ENCODE measurements at places on chromosomes 11 and 22.

DNA sequence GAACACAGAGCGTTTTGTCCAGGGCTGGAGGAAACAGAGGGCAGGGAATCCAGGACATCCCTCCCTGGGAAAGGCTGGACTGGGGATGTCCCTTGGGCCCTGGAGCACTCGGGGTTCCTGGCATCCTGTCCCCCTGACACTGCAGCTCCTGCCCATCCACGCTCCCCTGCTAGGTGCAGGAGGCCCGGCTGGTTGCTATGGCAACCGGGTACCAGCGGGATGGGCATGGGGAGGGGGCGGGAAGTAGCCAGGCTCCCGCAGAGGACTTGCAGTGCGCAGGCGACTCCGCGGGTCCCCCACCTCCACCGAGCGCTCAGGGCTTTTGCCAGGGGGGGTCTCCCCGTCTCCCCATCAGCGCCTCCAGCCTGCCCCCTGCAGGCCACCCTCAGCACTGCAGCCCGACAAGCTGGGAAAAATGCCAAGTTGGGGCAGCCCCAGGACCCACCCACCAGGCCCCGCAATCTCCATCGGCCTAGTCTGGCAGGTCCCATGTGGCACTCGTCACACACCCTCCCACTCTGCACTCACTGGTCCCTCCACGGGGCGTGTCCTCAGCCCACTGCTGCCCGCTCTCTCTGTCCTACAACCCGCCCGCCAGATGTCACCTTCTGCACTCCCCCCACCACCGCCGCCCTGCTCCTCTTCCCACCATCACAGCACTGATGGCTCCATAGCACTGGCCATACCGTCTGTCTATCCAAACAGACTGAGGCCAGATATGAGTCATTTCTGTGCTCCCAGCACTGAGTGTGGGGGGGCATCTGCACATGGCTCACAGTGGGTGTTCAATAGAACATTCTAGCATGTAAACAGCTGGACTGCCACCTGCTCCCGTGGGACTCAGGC is 31.5 kb downstream of the KIAA0930 start:
- DNase-seq: no peak

GRCh38 chr11:65852508-65853245 is 5.3 kb downstream of the CFL1 start:
- no peak for DNase-seq

- DNase-seq: no peak
These were observed 7.5 kb upstream of the MYO7A start for GRCh38 chr11:77120571-77120970.

- no peak for DNase-seq
These were observed 58.1 kb downstream of the DDI1 start for GRCh38 chr11:104094576-104094975.

GRCh38 chr11:71485466-71485865 is 32.5 kb downstream of the NADSYN1 start:
- no peak for DNase-seq

- DNase-seq: no peak
These were observed 43.1 kb upstream of the DEUP1 start for GRCh38 chr11:93287434-93287833.

DNA sequence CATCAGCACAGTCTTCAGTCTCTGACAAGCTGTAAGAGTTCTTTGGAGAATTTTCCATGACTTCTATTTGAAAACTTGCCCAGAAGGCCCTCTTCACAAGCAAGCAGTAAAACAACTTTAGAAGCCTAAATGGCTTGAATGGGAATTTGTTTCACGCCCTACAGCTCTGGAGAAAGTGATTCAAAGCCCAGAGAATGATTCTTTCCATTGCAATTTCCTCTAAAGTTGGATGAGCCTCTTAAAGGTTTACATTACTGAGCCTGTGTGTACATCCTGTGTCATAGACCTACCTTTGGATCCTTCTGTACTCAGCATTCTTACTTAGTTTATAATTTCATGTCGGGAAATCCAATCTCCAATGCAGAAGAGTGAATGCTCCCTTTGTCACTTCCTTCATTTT is 6.8 kb upstream of the OR8B3 start:
- DNase-seq: no peak

- no peak for DNase-seq
These were observed 8.8 kb upstream of the IZUMO1R start for GRCh38 chr11:94295534-94295933.

DNA sequence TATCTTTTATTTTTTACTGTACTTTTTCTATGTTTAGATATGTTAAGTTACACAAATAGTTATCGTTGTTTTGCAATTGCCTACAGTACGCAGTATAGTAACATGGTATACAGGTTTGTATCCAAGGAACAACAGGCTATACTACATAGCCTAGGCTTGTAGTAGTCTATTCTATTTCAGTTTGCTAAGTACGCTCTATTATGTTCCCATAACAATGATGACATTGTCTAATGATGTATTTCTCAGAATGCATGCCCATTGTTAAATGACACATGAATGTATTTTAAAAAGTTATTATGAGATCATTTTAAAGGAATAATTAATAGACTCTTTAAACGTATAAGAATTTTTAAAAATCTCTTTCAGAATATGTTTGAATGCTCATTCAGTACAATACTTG is 696.7 kb upstream of the CCDC90B start:
- DNase-seq: no peak
